ENCODE measurements at places on chromosomes 4 and X.

DNA sequence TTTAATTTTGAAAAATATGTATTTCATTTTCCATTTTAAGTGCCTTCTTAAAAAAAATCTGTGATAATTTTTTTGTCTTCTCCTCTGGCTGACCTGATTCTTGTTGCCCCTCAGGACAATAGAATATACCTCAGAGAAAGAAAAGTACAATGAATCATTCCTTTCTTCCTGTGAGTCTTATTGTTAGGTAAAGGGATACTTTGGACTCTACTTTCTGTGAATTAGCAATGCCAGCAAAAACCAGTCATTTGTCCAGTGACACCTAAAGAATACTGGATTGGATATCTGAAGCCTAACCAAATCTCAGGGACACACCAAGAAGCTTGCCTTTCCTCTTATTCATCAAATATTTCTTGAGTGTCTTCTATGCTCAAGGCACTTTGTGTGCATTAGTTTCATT lies 102.1 kb downstream of the AREG start:
- no peak for DNase-seq

- no peak for DNase-seq
These were observed 116.6 kb downstream of the ARHGAP24 start for GRCh38 chr4:85591406-85592098.

- no peak for DNase-seq
These were observed 1137.7 kb upstream of the TENM3 start for GRCh38 chr4:181105487-181105886.

- no peak for DNase-seq
These were observed 218.6 kb upstream of the HTR2C start for GRCh38 chrX:114365065-114365834.

GRCh38 chrX:48694776-48695533 lies 1.6 kb upstream of the SUV39H1 start:
- no peak for DNase-seq

GRCh38 chr4:64756016-64756415 lies 346.8 kb upstream of the TECRL start:
- DNase-seq: no peak

DNA sequence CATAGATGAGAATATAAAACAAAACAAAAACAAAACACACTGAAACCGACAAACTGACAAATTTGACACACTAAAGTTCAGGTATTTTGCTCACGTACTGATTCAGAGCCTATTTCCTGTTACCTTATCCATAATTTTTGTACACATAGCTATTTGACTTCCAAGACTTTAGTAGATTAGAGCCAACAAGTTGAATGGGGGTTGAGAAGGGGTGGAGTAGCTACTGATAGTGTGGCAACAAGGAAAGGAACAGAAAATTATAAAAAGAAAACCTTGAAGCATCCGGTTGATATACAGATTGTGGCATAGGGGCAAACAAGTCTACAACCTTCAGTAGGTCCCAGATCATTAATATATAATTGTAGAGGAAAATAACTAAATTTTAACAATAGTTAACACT lies 92.3 kb upstream of the RASGEF1B start:
- no peak for DNase-seq

DNA sequence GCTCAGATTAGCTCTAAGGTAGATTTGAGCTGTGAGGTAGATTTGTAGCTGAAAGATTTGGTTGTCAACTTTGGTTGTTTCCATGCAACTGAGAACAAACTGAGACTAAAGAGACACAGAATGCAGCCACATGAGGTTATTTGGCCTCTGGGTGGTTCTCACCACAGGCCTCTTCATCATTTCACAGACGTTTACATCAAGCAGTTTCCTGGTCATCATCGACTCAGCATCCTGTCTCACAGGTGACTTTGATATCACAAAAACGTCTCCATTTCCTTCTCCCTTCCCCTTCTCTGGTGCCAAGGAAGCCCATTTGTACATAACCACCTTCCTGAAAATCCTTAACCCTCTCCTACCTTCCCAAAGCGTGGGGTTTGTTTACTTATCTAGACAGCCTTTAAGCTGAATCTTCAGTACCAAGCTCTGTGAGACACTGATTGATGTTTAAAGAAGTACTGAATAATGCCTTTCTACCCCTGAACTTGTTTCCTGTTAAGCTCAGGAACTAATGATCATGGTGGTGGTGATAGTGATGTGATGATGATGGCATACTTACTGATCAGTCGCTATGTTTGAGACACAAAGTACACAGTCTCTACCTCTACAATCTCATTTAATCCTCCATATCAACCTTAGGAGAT lies 81.9 kb downstream of the FAM114A1 start:
- DNase-seq: peak; percentile 40

DNA sequence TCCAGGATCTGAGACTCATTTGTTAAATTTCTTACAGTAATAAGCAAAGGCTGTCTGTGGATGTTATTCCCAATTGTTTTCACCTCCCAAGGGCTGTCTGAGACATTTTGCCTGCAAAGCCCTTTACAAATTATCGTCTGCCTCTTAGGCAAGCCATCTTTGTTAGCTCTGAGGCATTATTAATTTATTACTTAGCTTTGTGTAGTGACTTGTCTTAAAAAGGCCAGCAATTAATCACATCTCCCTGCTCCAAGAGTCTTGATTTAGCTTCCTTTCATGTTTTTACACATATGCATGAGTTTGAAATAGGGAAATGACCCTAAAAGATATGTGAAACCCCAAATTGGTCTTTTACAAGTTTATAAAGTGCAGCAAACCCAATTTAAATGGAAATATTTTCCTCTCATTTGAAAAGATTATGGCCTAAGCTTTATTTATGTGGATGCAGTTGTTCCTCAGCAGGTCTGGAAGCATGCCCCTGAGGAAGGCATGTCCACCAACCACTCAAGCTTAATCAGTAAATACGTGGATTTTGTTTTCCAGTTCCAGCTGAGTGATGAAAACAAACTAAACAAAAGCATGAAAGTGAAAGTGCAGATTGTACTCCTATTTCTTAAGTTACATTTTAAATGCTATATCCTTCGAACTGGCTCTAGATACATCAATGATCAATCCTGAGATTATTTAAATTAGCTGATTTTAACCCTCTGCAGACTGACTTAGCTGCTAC lies 173.6 kb upstream of the LNX1 start:
- DNase-seq: no peak

GRCh38 chr4:177759729-177760128 lies 317.5 kb upstream of the AGA start:
- no peak for DNase-seq

DNA sequence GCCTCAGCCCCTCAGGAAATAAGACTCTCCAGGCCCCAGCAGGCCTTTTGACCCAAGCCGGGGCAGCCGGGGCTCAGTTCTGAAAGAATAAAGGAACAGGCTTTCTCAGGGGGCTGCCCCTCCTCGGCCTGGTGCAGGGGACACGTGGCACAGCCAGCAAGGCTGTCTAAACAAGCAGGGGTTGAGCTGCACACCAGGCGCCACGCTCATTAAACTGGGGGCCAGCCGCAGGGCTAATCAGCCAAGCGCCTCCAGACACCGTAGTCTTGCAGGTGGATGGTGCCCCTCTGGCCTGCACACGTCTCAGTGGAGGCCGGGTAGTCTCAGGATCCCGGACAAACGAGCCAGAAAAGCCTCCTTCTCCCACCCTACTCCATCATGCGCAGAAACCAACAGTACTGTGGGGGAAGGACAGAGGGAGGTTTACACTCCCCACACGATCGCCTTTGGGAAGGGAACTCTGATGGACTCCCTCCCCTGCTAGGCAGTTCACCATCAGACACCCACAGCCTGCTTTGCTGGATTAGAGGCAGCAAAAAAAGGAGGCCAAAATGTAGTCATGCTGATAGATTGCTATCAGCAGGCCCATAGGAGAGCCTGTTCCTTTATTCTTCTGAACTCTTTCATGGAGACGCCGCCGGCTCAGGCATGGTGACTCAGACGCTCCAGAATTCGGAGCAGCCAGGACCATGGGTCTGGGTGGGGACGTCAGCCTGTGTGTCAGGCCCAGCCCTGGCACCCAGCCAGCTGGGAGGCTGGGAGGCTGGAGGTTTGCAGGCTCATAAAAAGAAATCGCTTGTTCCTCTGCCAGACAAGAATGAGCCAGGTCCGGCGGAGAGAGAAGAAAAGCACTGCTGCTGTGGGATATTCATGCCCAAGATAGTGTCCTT lies 342.4 kb downstream of the BCOR start:
- no peak for DNase-seq

- no peak for DNase-seq
These were observed 14.6 kb downstream of the RBBP7 start for GRCh38 chrX:16855363-16856075.

- no peak for DNase-seq
These were observed 363.3 kb upstream of the MAGEB2 start for GRCh38 chrX:29851857-29852605.

GRCh38 chr4:125961626-125962025 lies 646.9 kb downstream of the FAT4 start:
- no peak for DNase-seq

- no peak for DNase-seq
These were observed 13.7 kb downstream of the ZBTB33 start for GRCh38 chrX:120264341-120264740.
